ENCODE measurements at places on chromosomes 4 and X.
A peak's percentile ranks its signal among the peaks of the same experiment; 100 is the strongest.

DNA sequence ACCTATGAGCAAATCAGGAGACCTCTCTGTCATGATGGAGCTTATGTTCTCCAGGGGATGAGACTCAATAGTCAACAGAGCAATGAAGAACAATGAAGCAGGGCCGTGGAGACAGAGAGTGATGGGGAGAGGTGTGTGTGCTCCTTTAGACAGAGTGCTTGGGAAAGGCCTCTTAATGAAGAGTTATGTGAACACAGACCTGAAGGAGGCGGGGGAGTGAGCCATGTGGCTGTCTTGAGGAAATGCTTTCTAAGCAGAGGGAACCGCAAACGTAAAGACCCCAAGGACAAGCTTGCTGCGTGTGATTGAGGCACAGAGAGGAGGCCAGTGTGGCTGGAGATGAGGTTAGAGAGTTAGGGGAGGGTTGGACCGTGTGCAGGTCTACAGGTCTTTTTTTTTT is 53.1 kb downstream of the CHRNA9 start:
- no peak overlapping the region for H3K27ac ChIP-seq
- no peaks in the 10 kb centered on the region for H3K27me3 ChIP-seq
- H3K4me3 ChIP-seq: no peak overlapping the region
- no peaks in the 10 kb centered on the region for H3K4me1 ChIP-seq

DNA sequence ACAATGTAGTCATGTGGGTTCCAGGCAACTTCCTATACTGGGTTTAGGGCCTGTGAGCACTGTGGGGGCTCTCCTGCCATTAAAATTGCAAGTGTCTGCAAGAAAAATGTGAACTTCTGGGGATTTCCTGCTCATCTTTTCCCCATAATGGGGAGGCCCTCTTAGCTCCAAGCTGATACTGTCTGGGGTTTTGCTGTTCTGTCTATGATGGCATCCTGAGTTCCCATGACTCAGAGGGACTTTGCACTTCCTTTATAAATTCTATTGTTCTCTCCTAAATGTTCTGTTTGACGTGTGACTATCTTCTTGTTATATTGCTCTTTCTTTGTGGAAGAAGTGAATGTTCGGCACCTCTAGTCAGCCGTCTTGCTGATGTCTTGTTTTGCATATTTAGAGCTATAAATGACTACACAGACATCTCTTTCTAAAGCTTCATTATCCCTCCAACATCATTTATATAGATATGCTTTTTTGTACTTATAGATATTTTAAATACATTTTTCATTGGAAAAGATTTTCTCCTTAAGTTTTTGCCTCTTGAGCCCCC is 465.8 kb downstream of the NAF1 start:
- H3K4me1 ChIP-seq: no peaks in the 10 kb centered on the region
- H3K36me3 ChIP-seq: no peaks in the 10 kb centered on the region
- H3K27me3 ChIP-seq: no peaks in the 10 kb centered on the region
- H3K27ac ChIP-seq: no peak overlapping the region
- no peak for DNase-seq

GRCh38 chr4:56315543-56315942 is 71.7 kb downstream of the AASDH start:
- H3K4me1 ChIP-seq: no peaks in the 10 kb centered on the region
- H3K4me3 ChIP-seq: no peak overlapping the region
- DNase-seq: no peak
- peaks cover 10% of the 10 kb centered on the region for H3K27me3 ChIP-seq
- H3K36me3 ChIP-seq: no peaks in the 10 kb centered on the region

DNA sequence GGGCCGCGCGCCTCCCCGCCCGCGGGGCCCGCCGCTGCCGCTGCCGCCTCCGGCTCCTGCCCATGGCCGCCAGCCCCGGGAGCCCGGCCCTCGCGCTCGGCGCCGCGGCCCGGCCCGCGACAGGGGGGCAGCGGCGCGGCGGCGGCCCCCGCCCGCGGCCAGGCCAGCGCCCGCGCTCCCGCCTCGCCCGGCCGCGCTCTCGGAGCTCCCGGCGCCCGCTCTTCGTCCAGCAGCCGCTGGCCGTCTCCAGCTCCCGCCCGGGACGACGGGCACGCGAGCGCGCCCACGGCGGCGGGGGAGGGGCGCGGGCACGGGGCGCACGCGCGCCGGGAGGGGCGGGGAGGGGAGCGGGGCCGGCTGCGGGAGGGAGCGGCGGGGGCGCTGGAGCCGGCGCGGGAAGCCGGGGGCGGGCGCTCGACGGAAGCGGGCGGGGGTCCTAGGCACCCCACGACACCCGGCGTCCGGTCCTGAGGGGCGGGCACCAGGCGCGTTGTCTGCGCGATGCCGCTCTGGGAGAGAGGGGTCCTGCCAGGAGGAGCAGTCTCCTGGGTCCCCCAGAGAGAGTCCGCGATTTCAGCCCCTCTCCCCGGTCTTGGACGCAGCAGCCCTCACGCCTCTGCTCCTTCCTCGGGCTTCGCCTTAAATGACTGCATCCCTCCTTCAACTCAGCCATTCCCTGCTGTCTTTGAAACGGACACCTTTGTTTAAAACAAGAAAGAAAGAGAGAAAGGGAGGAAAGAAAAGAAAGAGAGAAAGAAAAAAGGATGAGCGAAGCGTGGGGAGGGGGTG is 490 bp upstream of the PDZD4 start:
- no peaks in the 10 kb centered on the region for H3K27me3 ChIP-seq
- H3K4me1 ChIP-seq: peaks cover 12% of the 10 kb centered on the region
- peaks cover 3% of the 10 kb centered on the region for H3K36me3 ChIP-seq
- peak overlapping the region; percentile 56 for H3K4me3 ChIP-seq

DNA sequence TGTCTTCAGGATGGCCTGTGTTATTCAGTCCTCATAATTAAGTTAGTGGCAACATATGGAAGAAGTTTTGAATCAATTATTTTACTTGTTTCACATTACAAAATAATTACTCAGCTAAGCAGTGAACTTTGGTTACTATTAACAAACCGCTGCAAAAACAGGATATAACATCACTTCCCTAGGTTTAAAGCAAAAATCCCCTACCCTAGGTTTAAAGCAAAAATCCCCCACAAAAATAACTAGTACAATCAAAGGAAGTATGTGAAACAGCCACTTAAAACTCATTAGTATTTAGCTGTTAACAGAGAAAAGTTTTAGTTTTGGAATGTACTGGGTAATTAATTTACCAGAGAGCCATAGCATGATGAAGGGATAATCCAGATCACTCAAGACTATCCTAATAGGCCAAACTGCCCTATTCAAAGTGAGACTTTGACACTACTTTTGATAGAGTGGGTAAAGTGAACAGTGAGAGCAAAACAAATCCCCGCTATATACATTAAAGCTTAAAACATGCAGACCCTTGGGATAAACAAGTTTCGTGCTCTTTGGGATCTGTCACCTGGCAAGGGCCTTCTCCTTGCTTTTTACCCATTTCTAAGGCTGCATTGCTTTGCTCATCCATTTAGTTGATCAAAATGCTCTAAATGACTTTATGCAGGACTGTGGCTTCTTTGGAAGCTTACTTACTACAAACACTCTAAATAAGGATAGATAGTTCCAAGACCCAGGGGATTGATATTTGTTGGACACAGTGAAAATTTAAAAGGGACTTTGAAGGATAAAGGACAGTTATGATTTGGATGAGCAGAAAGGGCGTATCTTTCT is 36.4 kb upstream of the GPR174 start:
- H3K27ac ChIP-seq: peak overlapping the region; percentile 91
- H3K27me3 ChIP-seq: no peaks in the 10 kb centered on the region
- DNase-seq: no peak
- peak overlapping the region; percentile 56 for H3K4me3 ChIP-seq

DNA sequence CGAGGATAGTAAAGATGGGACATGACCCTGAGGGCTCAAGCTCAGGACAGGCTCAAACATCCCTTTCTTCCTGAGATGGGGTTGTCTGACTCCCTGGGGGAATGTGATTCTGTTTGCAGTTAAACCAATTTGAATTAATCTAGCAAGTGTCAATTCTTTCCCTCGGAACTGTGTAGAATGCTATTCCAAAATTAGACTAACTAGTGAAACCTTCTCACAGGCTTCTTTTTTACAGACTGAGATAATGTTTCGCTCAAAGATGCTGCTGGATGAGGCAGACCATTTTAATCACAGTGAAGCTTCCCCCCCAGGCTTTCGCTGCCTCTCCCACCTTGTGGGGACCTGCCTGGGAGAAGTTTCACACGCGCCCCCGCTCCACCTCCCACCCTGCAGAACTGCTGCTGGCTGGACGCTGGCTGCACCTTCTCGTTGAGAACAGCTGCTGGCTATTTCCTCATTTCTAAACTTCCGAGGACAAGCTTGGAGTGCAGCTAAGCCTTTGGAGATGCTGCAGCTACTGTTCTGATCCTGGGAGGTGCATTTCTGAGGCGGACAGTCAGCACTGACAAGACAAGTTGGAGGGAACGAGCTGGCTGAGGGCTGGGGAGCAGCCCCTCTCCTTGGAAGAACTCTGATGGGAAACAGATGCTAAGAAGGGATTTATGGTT is 297.8 kb downstream of the RAPGEF2 start:
- H3K27ac ChIP-seq: no peak overlapping the region
- no peaks in the 10 kb centered on the region for H3K36me3 ChIP-seq
- peaks cover 29% of the 10 kb centered on the region for H3K27me3 ChIP-seq
- H3K4me1 ChIP-seq: no peaks in the 10 kb centered on the region
